Activated CD8-positive, alpha-beta memory T cell treated with anti-CD3 and anti-CD28 coated beads for 36 hours (primary cell): ENCODE measurements at places on chromosomes 2 and 18. TPM values are rescaled to one million over a fixed set of nuclear protein-coding genes. Genes with fewer than 3 reads are reported as not detected.

Gene TBC1D8
- 0.73 TPM for total RNA-seq

Gene REG3A
- not detected for total RNA-seq

Gene PXDN
- 1.3 TPM for total RNA-seq

Gene TSHZ1
- total RNA-seq, result 14.8 TPM

Gene SLC16A14
- 1.2 TPM for total RNA-seq

Gene ACTR1B
- total RNA-seq, result 87.9 TPM

Gene STPG4
- 0.23 TPM for total RNA-seq

Gene UCN
- total RNA-seq, result 1.1 TPM

Gene PLA2R1
- not detected for total RNA-seq

Gene DSG2
- total RNA-seq, result 0.15 TPM

Gene DLX2
- not detected for total RNA-seq

Gene PRSS56
- total RNA-seq, result not detected

Gene UGT1A8
- not detected for total RNA-seq

Gene NOL4
- total RNA-seq, result not detected

Gene TRIM43B
- total RNA-seq, result not detected

Gene SRBD1
- 17.1 TPM for total RNA-seq

Gene REG3G
- total RNA-seq, result not detected

Gene TFCP2L1
- total RNA-seq, result 0.13 TPM

Gene ACTG2
- 0.13 TPM for total RNA-seq

Gene UGT1A10
- total RNA-seq, result not detected

Gene TRIM54
- total RNA-seq, result 0.15 TPM

Gene FSIP2
- total RNA-seq, result not detected

Gene NT5C1B
- not detected for total RNA-seq

Gene HOXD10
- not detected for total RNA-seq

Gene CD8B
- total RNA-seq, result 251 TPM

Gene RFX8
- not detected for total RNA-seq

Gene SP140
- 112 TPM for total RNA-seq

Gene GALR1
- not detected for total RNA-seq

Gene PMAIP1
- total RNA-seq, result 69.1 TPM

Gene FKBP1B
- 3.1 TPM for total RNA-seq

Gene MCM6
- total RNA-seq, result 210 TPM

Gene ZNF24
- 47.7 TPM for total RNA-seq

Gene AKAIN1
- total RNA-seq, result not detected

Gene ITGB6
- total RNA-seq, result not detected

Gene SERPINB13
- total RNA-seq, result not detected

Gene SERPINB7
- not detected for total RNA-seq

Gene RGPD3
- not detected for total RNA-seq

Gene OSBPL1A
- total RNA-seq, result 0.52 TPM

Gene SLC8A1
- 0.23 TPM for total RNA-seq

Gene HTR2B
- total RNA-seq, result not detected

Gene GNLY
- 18.6 TPM for total RNA-seq

Gene ANKRD23
- 3.9 TPM for total RNA-seq

Gene SCN1A
- total RNA-seq, result not detected

Gene RAB17
- not detected for total RNA-seq

Gene TXNDC2
- not detected for total RNA-seq

Gene CAD
- 156 TPM for total RNA-seq

Gene ALK
- not detected for total RNA-seq

Gene LIMS2
- 7.6 TPM for total RNA-seq
